ENCODE measurements at places on chromosomes 6 and 20.

DNA sequence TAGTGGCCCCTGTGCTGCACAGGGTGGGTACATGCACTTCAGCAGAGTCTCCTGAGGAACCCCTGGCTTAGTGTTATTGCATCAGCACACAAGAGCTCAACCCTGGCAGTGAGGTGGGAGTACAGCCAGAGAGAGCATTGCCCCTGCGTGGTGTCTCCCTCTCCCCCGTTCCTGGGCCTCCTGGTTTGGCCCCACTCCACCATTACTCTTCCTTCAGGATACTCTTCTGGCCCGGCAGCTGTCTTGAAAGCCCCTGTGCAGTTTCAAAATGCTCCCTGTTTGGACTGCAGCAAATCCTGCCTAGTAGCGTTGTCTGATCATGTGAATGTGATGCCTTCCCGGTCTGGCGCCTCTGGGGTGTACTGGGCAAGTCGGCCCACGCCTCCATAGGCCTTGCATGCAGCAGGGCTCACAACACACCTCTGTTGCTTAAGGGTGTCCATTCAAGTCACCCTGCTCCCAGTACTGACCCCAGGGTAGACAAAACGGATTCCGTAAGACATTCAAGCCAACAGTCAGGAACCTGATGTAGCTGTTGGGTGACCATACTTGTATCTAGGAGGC lies 32.1 kb downstream of the TXNDC5 start:
- no peak for DNase-seq

- no peak for DNase-seq
Observed at GRCh38 chr6:21382821-21383449, 210.6 kb upstream of the SOX4 start.

GRCh38 chr6:99353126-99353525 lies 3.7 kb upstream of the FAXC start:
- no peak for DNase-seq

GRCh38 chr6:30681766-30682142 lies 4.7 kb downstream of the PPP1R18 start:
- no peak for DNase-seq

DNA sequence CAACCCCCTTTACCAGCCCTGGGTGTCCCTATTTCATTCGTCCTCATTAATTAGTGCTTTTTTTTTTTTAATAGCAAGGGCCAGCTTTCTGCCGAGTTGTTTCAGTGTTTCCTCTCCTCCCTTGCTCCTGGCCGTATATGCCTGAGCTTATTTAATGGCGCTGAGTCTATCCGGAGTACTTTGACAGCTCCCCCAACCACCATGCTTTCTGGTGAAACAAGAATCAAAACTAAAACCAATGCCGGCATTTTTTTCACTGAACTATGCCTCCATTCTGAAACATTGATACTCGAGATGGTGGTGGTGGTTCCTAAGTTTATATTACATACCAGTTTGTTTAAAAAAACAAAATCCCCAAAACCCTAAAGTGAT lies 1.2 kb downstream of the DCBLD1 start:
- no peak for DNase-seq

DNA sequence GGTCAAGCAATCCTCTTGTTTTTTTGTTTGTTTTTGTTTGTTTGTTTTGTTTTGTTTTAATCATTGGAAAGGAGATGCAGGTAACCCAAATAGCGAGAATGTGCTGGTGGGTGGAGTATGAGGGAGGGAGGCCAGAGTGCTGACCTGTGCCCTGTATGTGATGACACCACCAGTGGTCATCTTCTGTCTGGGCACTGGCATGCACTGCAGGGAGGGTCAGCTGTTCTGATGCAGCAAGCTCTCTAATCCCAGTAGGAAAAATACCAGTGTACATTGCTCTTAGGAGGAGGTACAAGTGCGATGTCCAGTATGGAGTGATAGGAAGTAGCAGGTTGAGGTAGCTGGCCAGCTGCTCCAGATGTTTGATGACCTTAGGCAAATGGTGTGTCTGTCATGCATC lies 2.9 kb upstream of the CST1 start:
- no peak for DNase-seq

- DNase-seq: no peak
Observed at GRCh38 chr6:11380969-11381744, 148.7 kb upstream of the NEDD9 start.

GRCh38 chr6:95614094-95614493 lies 36.8 kb downstream of the MANEA start:
- no peak for DNase-seq

DNA sequence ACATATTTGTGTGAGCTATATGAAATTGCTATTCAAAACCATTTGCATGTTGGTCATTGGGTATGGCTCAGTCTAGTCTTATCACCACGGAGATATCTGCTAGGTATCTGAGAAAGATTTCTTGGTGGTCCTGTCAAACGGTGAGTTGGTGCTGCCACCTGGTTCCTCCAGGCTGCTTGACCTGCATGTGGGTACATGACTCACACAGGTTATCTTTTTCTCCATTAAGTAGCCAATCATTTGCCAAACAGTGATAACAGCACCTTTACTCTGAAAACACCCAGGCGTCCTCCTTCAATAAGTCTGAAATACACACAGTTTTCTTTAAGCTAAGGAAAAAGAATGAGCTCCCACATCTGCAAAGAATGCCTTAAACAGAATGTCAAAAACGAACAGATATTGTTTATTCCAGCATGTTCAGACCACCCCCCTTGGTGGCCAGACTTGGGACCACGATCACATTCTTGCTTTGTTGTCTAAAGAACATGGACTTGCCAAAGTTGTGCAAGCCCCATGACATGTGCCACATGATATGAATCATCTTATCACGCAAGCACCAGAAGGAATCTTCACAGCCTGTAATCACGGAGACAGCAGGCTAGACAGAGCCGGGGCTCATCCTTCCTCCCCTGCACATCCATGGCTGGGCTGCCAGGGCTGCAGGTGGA lies 200.7 kb upstream of the THBS2 start:
- DNase-seq: no peak

DNA sequence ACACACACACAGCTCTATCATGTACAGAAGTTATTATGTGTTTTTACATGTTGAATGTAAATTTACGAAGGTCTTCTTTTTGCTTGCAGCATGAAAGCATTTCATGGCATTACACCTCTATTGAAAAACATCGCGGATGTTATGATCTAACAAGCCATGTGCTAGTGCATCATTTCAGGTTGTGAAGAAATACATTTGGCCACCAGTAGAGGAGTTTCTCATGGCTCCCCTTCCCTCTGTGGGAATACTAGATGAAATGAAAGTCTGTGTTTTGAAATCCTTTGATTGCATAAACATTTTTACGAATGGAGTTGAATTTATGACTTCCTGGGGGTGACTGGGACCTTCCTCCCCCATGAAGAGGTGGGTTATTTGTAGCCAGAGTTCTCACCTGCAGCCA lies 17.7 kb downstream of the MAS1 start:
- DNase-seq: no peak

DNA sequence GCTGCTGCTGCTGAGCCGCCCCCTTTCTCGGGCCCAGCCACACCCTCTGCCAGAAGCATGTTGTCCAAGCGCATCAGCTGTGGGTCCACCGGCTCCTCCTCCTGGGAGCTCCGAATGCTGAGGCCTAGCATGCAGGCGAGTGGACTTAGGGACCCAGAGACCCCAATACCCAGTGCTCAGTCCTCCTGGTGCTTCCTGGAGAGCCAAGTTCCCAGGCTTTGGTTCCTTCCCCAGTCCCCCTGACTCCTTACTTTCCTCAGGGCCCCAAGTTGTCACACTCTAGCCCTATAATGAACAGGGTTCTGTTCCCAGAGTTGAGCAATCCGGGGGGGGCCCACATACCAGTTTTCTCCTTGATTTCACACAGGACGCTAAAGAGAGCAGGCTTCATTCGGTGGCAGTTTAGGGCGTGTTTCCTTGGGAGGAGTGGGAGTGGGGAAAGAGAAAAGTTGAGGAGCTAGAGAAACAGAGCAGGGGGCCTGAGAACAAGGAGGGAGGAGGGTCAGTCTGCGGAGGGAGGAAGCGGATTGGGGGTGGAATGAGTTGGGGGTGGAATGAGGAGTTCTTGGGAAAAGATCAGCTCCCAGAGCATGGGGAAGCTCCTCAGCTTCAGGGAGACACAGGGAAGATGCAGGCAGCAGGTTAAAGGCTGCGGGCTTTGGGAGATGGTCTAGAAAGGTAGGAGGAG lies 1.5 kb downstream of the PBX2 start:
- no peak for DNase-seq

GRCh38 chr20:15098351-15098750 lies 760.9 kb upstream of the FLRT3 start:
- DNase-seq: no peak

- DNase-seq: no peak
Observed at GRCh38 chr6:136945711-136946121, 23.6 kb downstream of the SLC35D3 start.

- DNase-seq: no peak
Observed at GRCh38 chr6:1561355-1561754, 48.4 kb upstream of the FOXC1 start.

GRCh38 chr20:12750221-12750620 lies 258.6 kb upstream of the SPTLC3 start:
- DNase-seq: no peak

- no peak for DNase-seq
Observed at GRCh38 chr6:108805611-108806167, 42.5 kb upstream of the ARMC2 start.

DNA sequence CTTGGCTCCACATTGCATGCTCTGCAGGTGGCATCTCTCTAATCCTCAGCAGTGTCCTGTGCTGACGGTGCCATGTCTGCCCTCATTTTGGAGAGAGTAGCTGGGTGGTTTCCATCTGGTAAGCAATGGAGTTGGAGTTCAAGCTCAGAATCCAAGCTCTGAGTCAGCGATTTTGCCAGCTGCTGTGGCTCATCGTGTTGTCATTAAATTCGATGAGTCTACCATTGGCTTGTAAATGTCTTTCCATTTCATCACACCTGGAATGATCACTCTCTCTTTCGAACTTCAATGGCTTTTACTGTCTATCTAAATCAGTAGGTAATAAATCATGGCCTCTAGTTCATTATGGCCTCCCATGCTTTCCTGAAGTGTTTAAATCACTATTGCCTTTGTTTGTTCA lies 378.5 kb upstream of the TSHZ2 start:
- DNase-seq: no peak

DNA sequence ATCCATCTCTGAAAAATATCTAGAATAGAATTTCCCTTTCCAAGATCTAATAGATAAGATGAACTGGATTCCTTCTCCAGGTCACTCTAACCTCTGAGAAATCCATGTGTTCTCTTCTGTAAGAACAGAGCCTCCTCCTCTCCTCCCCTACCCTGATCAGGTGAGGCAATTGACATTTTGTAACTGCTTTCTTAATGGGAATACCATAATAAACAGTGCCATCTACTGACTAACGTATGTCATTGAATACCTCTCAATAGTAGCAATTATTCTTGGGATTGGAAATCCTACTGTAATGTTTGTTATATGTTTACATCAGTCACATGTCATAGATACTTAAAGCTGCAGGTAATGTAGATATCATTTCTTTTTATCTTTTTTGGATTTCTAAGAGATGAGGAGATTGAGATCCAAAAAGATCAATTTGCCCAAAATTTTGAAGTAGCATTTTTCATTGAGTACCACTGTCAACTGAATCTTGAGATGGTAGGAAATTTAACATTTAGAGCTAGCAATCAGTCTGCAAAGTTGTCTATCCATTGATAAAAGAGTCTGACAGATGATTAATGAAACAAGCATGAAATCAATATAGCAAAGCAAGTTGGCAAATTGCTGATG lies 365.8 kb upstream of the HSF2 start:
- DNase-seq: peak; percentile 6

DNA sequence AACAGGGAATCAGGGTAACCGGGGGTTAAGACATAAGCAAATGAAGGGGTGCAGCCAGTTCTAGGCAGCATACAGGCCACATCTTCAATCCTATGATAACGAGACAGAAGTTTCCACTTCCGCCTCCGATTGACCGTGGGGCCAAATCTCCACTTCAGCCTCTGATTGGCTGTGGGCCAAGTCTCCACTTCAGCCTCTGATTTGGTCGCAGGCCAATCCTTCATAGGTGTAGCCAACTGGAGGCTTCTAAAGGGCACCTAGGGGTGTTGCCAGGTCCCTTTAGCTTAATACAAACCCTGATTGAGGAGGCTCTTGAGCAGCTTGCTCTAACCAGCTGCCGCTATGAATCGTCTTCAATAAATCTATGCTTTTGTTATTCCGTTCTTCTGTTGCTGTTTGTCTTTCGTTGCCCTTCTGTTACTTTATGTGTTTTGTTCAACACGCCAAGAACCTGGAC lies 2.1 kb upstream of the ERGIC3 start:
- DNase-seq: no peak

DNA sequence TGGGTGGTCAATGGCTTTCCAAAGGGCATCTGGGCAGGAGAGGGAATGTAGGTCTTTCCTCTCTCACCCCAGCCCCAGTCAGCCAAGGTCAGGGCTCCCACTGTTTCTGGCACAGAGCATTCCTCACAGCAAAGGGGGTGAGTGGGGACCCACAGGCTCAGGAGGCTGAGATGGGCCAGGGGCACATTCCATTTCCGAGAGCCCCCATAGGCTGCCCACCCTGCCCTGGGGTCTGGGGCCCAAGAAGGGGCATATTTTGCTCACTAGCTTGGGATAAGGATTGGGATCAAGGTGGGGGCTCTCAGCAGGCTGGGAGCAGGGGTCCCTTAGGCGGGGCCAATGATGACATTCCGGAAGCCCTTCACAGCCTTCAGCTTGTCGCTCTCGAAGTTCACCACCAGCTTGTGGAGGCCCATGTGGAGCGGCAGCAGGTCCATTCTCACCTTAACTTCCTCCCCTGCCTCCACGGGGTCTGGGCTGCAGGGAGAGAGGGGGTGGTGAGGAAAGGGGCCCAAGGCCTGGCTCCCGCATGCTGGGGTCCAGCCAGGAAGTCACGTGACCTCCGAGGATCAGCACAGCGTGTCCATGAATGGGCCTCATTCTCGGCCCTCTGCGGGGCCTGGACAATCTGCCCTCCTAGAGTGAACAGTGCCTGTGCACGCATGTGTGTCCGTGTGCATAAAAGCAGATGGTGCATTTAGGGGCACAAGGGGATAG lies 35.0 kb downstream of the TGM2 start:
- no peak for DNase-seq

- DNase-seq: no peak
Observed at GRCh38 chr6:68677058-68677457, 42.0 kb downstream of the ADGRB3 start.

- DNase-seq: no peak
Observed at GRCh38 chr6:7135755-7136154, 28.0 kb downstream of the RREB1 start.

- DNase-seq: no peak
Observed at GRCh38 chr6:157002774-157003173, 225.6 kb downstream of the ARID1B start.

DNA sequence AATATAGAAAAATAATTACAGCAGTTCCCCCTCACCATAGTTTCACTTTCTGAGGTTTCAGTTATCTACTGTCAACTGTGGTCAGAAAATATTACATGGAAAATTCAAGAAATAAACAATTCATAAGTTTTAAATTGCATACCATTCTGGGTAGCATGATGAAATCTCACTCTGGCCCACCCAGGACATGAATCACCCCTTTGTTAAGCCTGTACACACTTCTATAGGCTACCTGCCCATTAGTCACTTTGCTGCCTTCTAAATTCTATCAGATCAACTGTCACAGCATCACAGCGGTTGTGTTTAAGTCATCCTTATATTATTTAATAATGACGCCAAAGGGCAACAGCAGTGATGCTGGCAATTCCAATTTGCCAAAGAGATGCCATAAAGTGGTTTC lies 140.3 kb upstream of the RUNX2 start:
- no peak for DNase-seq
